ENCODE measurements at places on chromosomes 11 and 22.

- DNase-seq: peak; percentile 23
Measured at GRCh38 chr11:33942954-33943353, 51.1 kb upstream of the LMO2 start.

GRCh38 chr11:21921151-21921550 is 271.7 kb upstream of the ANO5 start:
- no peak for DNase-seq

- DNase-seq: no peak
Measured at GRCh38 chr11:101090679-101091270, 38.8 kb downstream of the PGR start.

DNA sequence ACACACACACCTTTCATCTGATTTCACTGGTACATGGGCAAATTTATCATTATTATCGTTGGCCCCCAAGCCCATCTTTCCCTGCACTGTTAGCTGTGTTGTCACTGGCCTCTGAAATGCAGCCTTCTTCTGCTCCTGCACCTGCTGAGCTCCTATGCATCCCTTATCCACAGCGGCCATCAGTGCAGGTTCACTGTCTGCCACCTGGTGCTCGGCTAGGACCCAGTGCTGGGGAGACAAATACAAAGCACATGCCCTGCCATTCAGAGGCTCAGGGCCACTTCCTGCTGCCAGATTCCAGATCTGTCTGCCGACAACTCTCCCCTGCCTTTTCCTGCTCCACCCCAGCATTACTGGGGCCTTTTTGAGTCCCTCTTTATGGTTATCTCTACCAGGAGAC is 1205.4 kb downstream of the TBC1D22A start:
- DNase-seq: no peak

DNA sequence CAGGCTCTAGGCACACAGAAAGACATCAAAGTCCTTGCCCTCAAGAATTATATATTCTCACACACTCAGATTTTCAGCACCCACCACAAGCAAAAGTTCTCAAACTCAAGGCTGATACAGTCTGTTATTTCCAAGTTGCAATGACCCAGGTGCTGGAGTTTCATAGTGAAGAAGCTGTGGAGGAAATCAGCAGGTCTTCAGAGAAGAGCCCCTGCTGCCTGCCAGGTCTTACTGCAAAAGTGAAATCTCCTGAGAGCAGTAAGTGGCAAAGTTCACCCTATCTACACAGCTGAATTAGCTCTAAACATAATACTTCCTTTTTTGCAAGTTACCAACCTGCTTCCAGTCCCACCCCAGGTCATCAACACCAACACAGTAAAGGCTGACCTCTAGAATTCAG is 64.6 kb downstream of the RPL27A start:
- no peak for DNase-seq

DNA sequence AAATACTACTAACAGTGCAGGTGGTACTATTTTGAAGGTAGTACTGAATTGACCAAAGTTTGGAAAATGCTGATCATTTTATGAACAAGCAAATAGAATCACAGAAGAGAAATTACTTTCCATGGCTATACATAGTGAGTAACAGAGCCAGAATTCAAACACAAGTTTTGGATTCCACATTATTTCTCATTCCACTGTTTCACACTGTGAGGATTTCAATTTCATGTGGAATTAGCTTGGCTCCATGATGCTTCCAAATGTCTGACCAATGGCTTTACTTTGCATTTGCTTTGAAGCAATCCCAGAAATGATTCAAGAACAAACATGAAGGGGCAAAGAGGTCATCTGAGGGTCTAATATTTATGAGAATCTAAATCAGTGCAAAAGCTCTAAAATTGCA is 98.1 kb downstream of the BBOX1 start:
- no peak for DNase-seq

DNA sequence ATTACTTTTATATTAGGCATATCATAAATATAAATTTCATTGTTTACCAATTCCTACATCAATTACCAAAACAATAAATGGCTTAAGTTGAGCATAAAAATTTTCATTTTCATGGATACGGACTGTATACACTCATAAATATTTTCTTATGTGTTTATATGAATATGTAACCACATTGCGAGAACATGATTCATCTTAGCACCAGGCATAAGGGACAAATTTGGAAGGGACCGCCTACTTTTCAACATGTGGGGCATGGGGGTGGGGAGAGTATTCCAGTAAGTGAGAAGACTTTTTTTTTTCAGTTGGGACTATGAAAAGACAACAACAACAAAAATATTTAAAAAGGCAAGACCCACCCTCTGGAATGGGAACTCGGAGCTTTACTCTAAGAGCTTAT is 296.1 kb downstream of the RAB38 start:
- no peak for DNase-seq

GRCh38 chr11:134939031-134939430 is 527.0 kb upstream of the B3GAT1 start:
- no peak for DNase-seq

- DNase-seq: no peak
Measured at GRCh38 chr22:36734171-36735058, 30.9 kb upstream of the CACNG2 start.

- no peak for DNase-seq
Measured at GRCh38 chr11:9250139-9250582, 15.0 kb downstream of the DENND5A start.

GRCh38 chr22:45631841-45632238 is 39.8 kb upstream of the ATXN10 start:
- no peak for DNase-seq

GRCh38 chr11:1204381-1205101 is 18.3 kb upstream of the MUC5B start:
- no peak for DNase-seq

DNA sequence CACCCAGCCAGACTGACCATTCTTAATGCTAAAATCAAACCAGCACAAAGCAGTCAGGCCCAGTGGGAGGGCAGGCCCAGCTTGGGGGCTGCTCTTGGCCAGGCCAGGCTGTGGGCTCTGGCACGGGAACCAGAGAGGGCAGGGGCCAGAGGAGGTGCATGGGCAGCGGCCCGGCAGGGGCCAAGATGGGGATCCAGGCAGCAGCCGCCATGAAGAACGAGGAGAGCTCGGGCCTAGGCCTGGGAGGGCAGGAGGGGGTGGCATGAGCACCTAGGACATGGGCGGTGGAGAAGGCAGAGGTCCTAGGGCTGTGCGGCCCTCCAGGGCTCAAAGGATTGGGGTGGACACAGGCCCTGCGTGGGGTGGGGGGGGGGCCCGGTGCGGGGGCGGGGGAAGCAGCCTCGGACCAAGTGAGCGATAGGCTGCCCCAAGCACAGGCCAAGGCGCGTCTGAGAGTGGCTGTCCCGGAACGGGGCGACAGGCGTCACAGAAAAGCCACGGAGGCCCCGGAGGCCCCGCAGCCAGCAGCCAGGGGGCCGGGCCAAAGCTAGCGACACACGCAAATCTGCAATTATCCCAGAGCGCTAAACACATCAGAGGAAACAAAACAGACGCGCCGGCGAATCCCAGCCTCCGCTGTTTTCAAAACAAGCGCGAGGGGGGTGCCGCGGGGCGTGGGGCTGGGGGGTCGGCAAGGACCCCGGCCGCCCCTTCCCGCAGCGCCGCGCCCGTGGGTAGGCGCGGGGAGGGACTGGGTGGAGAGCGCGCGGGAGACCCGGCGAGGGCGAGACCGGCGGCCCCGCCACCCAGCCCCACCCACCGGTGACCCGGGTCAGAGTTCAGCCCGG is 8.3 kb downstream of the PLXNB2 start:
- no peak for DNase-seq

- no peak for DNase-seq
Measured at GRCh38 chr22:40053460-40053859, 58.7 kb downstream of the FAM83F start.

- no peak for DNase-seq
Measured at GRCh38 chr11:32479291-32479690, 44.0 kb upstream of the WT1 start.

DNA sequence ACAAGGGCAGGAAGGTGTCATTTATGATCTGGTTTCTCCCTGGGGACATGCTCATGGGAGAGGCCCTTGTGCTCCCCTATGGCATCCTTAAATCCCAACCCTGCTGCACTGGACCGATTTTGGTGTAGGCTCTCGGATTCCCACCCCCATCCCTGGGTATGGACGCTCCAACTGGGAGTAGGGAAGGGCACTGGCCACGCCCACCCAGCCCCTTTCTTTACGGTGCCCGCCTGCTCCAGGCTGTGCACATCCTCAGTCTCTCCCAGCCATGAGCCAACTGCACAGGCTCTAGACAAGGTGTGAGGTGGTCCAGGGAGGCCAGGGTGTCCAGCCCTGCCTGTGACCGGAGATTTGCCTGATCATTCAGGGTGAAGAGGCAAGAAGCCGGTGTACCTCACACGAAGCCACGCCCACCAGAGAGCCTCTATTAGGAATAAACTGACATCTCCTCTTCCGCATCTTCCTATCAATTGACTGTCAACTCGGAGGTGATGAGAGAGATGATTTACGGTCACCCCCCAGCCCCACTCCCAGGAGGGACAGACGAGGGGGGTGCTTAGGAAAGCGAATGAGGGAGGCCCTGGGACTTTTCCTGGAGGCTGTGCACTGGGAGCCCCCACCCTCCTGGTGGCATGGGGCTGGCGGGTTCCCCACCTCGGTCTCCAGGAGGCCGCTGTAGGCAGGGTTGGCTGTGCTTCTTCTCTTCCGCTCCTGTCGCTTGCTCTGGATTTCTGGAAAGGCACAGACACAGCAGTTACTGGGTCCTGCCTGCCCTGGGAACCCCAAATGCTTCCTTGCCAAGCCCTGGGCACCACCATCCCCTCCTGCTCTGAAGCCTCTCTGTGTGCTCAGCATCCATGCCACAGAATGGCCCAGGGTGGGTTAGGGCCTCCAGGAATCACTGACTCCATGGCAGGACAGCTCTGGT is 116.7 kb downstream of the PHF21B start:
- DNase-seq: no peak

DNA sequence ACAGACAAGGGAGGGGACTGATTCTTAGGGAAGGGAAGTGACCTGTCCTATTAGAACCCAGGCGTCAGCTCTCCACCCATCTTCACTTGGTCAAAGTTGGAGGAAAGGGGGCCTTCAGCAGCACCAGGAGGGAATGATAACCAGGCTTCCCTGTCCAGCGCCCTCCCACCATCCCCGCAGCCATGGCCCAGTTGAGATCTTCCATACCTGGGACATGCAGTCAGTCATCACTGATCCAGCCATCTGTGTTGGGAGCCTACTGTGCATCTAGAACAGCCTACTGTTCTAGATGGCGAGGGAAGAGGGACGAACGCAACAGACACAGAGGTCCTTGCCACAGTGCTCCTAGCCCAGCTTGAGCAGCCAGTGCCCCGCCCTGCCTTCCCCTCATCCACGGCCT is 40.6 kb downstream of the PDGFB start:
- DNase-seq: no peak

- DNase-seq: no peak
Measured at GRCh38 chr11:61541598-61541997, 33.0 kb downstream of the LRRC10B start.

DNA sequence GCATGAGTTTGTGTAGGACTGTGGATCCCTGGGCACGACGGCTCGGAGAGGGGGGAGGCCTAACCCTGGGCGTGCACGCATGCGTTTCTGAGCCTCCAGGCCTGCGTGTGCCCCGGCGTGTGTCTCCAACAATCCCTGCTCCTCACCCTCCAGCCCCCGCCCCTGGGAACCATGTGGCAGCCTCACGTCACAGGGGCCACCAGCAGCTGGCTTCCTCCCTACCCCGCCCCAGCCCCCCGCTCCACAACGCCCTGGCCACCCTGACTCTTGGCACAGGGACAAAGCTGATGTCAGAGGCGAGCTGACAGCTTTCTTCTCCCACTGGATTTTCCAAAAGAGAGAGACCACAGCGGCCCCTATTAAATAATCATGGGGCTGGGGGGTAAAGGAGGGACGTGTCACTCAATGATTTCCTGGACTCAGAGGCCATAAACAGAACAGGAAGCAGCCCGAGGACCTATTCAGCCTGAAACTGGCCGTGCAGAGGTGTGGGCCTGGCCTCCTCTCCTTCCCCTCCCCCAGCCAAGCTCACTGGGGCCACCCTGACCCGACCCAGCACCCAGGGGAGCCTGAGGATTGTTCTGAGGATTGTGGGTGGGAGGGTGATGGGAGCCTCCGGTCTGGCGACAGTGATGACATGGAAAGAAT is 6.8 kb upstream of the LIF start:
- DNase-seq: no peak

DNA sequence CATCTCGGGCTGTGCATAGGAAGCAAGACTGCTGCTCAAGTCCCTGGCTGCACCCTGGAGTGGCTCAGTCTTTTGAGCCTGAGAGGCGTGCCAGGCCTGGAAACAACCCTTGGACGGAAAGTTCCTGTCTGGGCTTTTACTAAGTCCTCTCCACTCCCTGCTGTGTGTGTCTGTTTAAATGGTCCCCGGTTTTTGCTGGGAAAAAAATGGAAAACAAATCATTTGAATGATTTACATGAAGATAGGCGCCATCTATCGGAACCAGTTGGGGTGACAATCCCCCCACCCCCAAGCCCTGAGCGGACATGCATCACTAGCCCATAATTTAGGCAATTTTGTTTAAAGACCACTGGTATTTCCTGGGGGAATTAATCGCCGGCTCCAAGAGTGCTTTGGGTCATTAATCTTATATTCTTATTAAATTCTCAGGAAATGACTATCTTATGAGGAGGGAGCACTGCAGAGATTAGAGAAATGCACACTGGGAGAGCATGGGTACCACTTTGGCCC is 2.7 kb upstream of the GAB2 start:
- peak; percentile 56 for DNase-seq

DNA sequence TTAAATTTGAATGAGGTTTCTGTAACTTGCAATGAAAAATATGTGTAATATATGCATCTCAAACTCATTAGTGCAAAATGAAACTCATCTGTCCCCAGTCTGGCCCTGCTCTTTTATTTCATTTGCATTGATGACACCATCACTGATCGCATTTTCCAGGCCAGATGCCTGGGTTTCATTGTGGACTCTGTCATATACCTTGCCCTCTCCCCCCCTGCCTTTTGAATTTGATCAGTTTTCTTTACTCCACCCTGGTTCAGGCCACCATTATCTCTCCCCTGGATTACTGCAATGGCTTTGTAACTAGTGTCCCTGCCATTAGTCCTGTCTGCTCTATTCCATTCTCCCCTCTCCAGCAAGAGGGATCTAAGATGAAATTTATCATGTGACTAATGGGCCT is 360.6 kb upstream of the C11orf87 start:
- no peak for DNase-seq

DNA sequence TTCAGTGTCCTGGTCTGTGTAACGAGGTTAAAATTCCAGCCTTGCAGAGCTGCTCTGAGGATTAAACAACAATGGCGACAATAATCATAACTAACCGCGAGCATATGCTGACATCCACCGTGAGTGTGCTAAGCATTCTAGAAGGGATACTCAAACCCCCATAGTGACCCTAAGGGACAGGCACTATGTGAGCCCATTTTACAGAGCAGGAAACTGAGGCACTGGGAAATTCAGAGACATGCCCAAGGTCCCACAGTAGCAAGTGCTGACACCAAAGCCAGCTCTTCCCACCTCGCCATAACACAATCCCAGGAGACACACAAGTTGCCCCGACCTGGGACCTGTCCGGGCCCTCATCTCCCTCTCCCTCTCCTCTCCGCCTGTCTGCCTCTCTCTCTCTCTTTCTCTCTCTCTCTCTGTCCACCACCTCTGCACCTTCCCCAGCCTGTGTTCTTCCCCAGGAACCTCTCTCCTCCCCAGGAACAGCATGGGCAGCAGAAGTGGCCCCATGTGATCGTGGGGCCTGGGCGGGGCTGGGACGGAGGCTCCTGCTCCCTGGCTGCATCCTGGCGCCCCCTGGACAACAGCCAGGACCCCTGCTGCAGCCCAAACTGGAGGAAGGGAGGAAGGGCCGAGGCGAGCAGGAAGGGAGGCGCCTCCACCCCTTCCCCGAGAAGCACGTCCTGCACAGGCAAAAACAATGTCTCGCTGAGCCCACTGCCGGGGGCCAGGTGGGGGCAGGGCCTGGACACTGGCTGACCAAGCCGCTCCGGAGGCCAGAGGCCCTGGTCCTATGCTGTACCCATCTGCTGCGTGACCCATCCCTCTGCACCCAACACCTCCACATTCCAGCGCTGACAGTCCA is 14.8 kb upstream of the MFNG start:
- DNase-seq: no peak

All from erythroblast (primary cell).